ENCODE measurements at places on chromosomes 12 and 14. TPM values are rescaled to one million over a fixed set of nuclear protein-coding genes. Genes with fewer than 3 reads are reported as not detected.

Gene RPGRIP1
- total RNA-seq = 0.69 TPM

Gene NABP2
- 26.3 TPM for total RNA-seq

Gene FOXA1
- 3.7 TPM for total RNA-seq

Gene SLC2A14
- 0.23 TPM for total RNA-seq

Gene TCHP
- 10.1 TPM for total RNA-seq

Gene ACRBP
- total RNA-seq = 0.46 TPM

Gene KLRD1
- under 0.01 TPM for total RNA-seq

Gene L3HYPDH
- total RNA-seq = 19.1 TPM

Gene SSPN
- total RNA-seq = 16.6 TPM

Gene KCNA5
- 12.9 TPM for total RNA-seq

Gene PSEN1
- total RNA-seq = 62.3 TPM

Gene BEST3
- total RNA-seq = 11.5 TPM

Data from diencephalon (tissue), 1 donor.